ENCODE measurements at places on chromosomes 6 and 20.

- DNase-seq: no peak
Measured at GRCh38 chr6:137002505-137002904, 42.3 kb downstream of the IL20RA start.

GRCh38 chr6:146878168-146878951 lies 279.6 kb downstream of the ADGB start:
- no peak for DNase-seq

DNA sequence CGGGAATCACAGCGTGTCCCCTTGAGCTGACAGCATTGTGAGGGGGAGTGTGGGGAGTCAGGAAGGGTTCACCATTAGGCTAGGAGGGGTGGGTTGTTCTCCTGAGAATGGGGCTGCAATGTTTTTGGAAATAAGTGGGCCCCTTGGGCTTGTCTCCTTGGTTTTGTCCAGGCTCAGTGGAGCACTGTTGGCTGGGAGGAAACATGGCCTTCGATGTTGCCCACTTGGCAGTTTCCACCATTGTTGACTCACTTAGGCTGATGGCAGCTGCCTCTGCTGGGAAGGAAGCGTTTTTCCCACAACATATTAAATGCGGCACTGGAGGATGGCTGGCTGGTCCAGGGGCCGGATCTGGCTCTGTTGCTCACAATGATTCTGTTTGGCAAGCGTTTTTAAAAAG lies 512.1 kb downstream of the QKI start:
- DNase-seq: no peak

DNA sequence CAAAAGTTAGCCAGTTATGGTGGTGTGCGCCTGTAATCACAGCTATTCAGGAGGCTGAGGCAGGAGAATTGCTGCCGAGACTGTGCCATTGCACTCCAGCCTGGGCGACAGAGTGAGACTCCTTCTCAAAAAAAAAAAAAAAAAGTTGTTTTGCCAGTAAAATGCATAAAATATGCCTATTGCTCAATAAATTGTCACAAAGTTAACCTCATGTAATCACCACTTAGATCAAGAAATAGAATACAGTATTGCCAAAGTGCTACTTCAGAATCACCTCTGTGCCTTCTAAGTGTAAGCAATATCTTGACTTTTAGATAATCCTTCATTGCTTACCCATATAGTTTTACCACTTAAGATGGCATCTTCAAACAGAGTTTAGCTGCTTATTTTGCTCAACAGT lies 80.7 kb downstream of the TRMT11 start:
- no peak for DNase-seq

DNA sequence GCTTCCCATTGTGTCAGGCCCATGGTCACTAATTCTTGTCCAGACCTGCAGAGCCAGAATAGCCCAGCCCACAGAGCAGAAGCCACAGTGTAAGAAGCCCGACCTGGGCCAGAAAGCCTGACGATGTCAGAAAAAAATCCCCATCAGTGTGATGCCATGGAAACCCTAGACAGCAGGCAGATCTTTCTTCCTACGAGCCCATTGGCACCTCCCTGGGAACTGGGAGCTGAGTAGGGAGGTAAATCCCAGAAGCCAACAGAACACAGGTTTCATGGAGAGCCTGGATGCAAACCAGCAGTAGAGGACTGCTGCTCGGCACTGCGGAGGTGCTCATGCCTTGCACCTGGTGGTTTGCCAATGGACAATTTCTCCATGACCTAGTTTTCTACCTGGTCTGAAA lies 82.2 kb upstream of the SLC22A16 start:
- no peak for DNase-seq

DNA sequence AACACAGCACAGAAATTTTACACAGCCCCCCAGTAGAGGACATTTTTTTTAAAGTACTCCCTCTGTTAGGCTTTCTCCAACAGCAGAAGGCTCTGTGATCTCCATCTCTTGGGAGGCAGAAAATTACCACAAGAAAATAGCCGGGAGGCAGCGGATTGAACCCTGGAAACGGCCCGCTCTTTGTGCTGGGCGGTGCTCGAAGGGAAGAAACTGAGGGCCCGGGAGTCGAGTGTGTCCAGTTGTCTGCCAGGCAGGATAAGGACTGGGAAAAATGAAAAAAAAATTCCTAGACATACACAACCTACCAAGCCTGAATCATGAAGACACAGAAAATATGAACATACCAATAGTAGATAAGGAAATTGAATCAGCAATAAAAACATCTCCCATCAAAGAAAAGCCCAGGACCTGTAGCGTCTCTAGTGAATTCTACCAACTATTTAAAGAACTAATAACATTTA lies 31.5 kb downstream of the POM121L2 start:
- no peak for DNase-seq

DNA sequence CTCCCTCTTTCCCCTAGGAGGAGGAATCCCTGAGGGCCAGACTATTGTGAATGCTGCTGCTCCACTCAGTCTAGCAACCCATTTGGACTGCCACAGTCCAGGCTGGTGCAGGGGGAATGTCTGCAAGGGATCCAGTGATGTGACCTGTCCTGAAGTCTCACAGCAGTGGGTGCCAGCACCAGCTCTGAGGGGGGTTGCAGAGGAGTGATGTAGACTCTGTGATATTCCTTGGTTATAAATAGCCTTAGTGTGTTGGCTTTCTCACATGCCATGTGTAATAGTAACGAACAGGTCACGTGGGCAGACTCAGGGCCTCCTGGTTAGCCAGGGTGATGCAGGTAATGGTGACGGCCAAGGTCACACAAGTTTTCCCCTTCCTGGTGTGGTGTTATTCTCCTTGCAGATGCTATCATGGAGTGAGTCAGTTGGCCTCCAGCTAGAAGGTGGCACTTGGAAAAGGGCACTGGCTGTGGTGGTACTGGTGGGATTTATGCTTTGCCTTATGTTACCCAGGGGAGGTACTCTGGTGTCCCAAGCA lies 404.4 kb downstream of the UTRN start:
- DNase-seq: no peak

- DNase-seq: no peak
Measured at GRCh38 chr6:317448-318144, 25.3 kb downstream of the DUSP22 start.

- DNase-seq: no peak
Measured at GRCh38 chr6:24838081-24838480, 39.4 kb upstream of the ARMH2 start.

- DNase-seq: no peak
Measured at GRCh38 chr20:1838556-1839279, 56.5 kb upstream of the SIRPA start.

DNA sequence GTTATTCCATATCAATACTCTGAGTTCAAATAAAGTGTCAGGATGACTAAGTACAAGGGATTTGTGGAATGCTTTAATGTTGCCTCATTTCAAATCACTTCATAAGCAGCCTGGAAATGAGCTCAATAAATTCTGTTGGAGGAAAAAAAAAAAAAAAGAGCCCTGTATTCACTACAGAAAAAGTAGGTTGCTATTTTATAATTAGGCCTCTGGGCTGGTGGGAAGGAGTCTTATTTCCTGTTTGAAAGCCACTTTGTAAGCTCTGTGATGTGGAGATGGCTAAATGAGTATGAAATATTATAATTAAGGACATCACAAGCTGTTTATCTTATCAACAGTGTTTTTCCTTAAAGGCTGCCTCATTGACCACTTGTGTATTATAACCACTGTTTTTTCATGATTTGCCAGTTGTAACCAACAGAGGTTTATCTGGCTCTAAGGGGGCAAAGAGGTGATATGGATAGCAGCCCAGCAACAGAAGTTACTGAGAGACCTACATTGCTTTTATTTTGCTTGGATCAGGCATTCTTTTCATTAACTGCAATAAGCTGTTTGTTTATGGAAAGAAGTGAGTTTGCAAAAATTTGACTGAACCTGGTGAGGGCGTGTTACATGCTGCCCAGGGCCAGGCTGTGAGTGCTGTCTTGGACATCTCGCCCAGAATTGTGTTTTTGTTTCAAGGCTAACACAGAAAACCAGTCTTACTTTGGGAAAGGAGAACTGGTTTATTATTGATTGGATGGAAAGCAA lies 563.3 kb upstream of the MAP3K7 start:
- no peak for DNase-seq

DNA sequence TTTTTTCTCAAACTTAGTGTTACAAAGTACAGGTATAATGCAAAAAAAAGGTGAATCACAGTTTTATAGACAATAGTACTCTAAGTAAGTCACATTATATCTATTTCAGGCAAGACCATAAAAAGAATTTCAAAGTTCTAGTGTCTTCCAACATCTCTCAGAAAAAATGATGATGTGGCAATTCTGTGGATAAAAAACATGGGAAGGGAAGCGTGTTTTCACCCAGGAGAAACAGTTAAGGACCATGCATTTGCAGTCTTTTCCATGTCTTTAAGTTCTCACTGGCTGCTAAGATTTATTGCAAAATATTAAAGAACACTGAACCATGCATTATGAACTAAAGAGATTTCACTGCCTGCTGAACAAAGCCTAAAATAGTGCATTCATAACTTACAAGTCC lies 1.8 kb downstream of the SSR1 start:
- no peak for DNase-seq

DNA sequence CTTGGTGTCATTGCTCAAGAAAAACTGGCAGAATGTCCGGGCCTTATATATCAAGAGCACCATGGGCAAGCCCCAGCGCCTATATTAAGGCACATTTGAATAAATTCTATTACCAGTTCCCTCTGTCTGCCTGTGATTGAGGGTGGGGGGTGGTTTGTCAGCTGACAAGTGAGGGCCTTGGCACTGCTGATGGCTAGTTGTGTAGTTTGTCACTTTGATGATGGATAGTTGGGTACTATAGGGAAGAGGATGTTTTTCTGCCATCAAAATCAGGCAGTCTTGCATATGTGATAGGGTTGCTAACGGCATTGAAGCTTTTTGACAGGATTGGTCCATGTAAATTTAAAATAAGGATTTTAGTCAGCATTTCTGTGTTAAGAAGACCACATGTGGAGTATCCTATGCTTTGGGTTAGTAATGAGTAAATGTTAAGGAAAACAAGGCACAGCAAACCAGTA lies 2.5 kb downstream of the RPL10A start:
- DNase-seq: no peak

DNA sequence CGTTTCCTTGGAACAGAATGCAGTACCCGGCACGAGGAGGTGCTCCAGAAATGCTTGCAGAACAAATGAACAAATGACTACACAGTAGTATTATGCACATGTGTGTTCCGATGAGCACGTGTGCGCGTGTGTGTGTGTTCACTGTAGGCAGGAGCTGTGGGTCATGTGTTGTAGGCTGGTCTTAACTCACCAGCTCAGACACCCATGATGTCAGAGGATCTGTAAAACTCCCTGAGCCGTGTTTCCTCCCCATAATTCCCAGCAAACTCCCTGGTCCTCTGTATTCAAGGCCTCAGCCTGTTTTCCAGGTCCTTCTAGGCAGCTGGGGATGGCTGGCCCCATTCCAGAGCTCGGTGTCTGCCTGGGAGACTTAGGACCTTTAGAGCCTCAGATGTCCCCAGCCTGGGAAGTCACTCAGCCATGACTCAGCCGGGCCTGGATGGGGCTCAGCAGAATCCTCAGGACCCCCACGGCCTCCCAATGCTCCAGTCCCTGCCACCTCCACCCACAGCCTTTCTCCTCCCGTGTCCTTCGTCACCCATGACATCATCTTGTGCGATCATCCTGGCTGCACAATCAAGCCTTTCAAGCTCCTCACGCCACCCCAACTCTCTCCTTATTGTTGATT lies 475.0 kb upstream of the SULF2 start:
- no peak for DNase-seq

DNA sequence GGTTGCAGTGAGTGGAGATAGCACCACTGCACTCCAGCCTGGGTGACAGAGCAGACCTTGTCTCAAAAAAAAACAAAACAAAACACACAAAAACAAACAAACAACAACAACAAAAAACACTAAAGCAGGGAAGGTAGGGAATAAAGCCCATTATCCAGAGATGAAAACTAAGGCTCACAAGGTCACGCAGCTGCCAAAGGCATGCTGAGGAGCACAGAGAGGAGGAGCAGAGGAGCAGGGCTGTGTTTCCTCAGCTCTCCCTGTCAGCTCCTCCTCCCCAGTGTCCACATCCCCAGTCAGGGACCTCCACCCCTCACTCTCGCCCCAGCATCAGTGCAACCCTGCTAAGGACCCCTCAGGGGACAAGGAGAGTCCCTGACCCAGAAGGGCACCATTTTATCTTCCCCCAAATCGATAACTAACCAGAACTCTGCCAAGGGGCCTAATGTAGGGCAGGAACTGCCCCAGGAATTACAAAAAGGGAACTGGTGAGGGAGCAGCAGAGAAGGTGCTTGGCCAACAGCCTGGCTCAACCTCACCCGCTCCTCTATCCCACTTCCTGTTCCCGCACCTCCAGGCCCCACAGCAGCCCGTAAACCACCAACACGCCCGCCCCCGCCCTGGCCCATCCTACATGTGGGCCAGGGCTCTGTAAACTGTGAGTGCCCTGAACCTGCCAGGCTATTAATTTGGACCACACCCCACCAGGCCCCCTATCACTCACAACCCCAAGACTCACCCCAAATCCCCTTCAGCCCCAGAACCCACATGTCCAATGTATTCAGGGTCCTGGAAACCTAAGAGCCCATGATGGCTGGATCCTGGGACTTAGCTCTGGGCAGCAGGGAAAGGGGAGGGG lies 9.0 kb downstream of the TEAD3 start:
- DNase-seq: no peak

DNA sequence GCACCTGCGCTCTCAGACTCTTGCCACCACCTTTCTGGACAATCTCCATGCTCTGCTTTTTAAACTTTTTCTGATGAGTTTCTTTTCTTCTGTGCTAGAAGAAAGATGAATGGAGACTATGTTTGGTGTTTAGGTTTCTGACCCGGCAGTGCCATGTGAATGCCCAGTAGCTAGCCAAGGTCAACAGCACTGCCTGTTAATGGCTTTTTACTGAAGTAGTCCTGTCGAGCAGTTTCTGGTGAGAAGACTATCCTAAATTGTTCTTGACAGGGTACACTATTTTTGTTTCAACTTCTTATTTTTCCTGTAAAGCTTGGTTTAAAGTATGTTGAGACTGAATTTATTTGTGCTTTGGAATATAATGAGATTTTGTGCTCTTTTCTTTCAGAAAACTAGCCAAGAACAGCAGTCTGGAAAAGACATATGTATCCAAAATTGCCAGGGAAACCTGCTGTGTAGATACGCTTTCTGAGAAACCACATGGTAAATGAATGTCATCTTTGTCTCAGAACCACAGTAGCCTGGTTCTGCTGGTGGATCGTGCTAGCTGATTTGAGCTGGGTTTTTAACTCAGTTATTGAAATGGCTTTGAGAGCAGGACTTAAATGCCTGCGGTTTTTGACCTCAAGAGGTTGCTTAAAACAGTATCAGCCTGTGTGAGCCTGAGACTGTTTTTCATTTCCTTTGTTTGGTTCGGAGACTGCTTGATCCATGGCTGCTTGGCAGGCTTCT lies 48.1 kb downstream of the KCNS1 start:
- DNase-seq: no peak

All from esophagus squamous epithelium (tissue), 5 donors.